Activated T-cell treated with anti-CD3 and anti-CD28 coated beads, Interleukin-2, amount 50 U/mL, for 48 hours (primary cell): ENCODE measurements at places on chromosomes 3 and 15.

DNA sequence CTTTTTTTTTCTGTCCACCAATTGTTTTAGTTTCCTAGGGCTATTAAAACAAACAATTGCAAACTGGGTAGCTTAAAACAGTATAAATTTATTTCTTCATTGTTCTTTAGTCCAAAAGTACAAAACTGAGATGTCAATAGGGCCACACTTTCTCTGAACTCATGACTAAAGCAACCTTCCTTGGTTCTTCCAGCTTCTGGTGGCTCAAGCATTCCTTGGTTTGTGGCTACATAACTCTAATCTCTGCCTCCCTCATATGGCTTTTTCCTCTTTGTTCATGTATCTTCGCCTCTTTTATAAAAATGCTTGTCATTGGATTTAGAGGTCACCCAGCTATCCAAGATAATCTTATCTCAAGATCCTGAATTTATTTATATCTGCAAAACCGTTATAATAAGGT is 914.5 kb upstream of the EPHA6 start:
- no peak for DNase-seq

GRCh38 chr3:116141724-116142123 is 303.6 kb downstream of the LSAMP start:
- DNase-seq: no peak

- no peak for DNase-seq
Observed at GRCh38 chr3:107524326-107524840, 1.6 kb downstream of the BBX start.

DNA sequence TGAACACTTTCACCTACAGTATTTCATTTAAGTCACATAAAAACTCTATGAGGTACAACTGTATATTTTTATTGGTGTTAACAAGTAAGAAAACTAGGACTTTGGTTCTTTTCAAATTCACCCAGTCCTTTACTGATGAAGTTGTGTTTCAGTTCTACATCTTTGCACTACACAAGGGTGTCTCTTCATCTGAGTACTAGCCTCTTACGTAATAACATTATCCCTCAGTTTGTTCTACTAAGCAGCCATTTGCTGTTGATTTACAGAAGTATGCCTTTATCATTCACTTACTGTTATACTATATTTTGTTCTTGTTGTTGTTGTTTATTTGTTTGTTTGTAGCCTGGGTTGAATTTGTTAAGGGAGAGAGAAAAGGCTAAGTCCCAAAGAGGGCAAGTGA is 311.9 kb downstream of the PLOD2 start:
- no peak for DNase-seq

GRCh38 chr3:183533412-183534132 is 21.9 kb downstream of the KLHL6 start:
- DNase-seq: no peak

DNA sequence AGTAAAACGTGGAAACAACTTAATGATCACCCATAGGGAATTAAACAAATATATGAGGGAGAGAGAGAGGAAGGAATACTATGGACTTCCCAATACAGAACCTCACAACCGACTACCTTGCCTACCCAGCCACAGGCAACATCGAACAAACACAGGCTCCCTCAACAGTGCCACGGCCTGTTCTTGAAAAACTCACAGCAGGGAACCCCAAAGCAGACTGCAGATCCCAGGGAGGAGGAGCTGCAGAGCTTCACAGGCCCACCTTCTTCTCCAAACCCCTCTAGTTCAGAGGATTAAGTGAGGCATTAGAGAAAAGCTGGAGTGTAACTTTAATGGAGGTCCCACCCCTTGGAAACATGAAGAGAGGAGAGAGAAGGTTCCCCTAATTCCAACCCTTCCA is 110.2 kb downstream of the ST8SIA2 start:
- no peak for DNase-seq

DNA sequence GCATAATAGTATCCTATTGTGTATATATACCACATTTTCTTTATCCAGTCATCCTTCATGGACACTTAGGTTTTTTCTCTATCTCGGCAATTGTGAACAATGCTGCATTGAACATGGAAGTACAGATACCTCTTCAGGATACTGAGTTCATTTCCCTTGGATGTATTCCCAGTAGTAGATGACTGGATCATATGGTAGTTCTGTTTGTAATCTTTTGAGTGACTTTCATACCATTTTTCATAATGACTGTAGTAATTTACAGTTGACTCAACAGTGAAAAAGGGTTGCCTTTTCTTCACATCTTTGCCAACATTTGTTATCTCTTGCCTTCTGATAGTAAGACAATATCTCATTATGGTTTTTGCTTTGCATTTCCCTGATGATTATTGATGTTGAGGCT is 21.8 kb downstream of the MYH15 start:
- no peak for DNase-seq

DNA sequence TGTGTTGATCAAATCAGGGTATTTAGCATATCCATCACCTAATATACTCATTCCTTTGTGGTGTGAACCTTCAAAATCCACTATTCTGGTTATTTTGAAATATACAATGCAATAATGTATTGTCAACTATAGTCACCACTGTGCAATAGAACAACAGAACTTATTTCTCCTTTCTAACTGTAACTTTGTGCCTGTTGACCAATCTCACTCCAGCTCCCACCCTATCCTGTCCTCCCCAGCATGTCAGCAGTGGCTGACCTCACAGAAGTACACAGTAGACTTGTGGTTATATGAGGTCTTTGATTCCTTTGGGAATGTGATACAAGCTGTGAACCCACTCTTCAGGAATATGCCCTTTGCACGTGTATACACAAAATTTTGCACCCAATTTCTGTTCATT is 64.2 kb downstream of the ECT2 start:
- no peak for DNase-seq

DNA sequence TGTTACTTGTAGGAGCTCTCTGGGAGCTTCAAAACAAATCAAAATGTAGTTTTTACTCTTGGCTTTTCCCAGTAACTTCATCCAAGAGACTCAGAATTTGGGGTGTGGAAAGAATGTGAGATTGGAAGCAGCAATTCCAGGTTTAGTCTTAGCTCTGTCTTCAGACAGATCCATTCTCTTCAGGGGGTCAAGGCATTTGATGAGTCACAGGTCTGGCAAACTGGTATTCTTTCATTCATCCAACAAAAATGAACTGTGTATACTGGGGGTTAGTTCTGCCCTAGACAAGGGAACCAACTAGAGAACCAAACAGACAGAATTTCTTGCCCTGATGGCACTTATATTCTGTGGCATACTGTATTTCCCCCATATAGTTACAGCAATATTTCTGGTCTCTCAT is 36.3 kb upstream of the CADPS start:
- no peak for DNase-seq

GRCh38 chr3:53819163-53819868 is 26.9 kb downstream of the CHDH start:
- DNase-seq: no peak

DNA sequence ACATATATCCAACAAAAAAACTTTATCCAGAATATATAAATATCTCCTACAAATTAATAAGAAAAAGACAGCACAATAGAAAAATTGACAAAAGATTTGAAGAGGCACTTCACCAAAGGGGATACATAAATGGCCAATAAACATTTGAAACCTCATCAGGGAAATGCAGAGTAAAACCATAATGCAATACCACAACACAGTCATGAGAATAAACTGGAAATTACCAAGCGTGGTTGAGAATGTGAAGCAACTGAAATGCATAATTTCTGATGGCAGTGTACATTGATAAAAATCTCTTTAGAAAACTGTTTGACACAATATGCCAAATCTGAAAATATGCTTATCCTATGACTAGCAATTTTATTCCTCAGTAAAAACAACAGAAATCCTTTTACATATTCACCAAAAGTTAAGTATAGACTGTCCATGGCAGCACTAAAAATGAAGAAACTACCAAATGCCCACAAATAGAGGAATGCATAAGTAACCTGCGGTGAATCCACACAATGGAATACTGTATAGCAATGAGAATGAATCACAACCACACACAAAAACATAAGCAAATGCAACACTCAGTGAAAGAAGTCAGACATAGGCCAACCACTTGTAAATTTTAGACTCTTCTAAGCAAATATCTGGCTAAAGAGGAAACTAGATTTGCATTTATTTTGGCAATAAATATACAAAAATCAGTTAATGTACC is 7.9 kb downstream of the LYZL4 start:
- no peak for DNase-seq

- no peak for DNase-seq
Observed at GRCh38 chr15:81222007-81222406, 25.3 kb downstream of the IL16 start.

DNA sequence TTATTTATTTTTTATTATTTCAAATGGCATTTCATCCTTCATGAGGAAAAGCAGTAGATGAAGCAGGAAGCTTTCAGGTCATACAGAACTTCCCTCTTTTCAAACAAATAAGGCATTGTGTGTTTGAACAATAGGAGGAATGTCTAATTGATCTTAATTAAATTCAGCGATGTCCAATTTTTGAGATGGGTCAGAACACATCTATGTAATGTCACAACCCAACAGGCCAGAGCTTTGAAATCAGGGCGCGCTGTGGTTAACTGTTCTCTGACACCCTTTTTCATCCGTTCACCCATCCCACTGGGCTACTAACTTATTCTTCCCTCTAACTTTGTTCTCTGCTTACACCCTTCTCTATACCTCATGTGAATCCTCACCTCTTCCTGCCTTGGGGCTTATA is 510.5 kb downstream of the FOXP1 start:
- DNase-seq: no peak
